ENCODE measurements at places on chromosomes 2 and 18.

GRCh38 chr2:160062292-160063005 lies at the start of gene PLA2R1:
TSS of gene PLA2R1 (minus strand) at chr2:160062615. CDS start at chr2:160062403, 212 bp downstream.
- DNase-seq: peak; percentile 55

GRCh38 chr2:218516614-218517013 lies 51.5 kb downstream of the USP37 start:
- no peak for DNase-seq

DNA sequence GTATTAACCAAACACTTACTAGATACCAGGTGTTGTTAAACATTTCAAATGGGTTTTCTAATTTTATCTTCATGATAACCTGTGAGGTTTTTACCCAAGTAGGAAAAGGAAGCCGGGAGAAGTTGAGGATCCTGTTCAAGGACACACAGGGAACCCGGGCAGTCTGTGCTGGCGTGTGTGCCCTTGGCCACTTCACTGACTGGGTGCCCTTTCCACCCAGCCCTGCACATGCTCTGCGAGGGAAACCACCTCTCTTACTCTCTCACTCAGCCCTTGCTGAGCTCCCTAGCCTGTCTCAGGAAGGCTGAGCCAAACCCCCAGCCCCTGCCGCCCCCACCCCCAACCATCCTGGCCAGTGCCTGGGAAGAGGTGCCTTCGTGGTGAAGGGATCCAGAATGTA lies 51.8 kb downstream of the TEX44 start:
- DNase-seq: no peak

GRCh38 chr18:23578067-23578701 lies 8.1 kb downstream of the NPC1 start:
- DNase-seq: no peak

GRCh38 chr2:18580606-18581005 lies 8.8 kb downstream of the NT5C1B start:
- no peak for DNase-seq

DNA sequence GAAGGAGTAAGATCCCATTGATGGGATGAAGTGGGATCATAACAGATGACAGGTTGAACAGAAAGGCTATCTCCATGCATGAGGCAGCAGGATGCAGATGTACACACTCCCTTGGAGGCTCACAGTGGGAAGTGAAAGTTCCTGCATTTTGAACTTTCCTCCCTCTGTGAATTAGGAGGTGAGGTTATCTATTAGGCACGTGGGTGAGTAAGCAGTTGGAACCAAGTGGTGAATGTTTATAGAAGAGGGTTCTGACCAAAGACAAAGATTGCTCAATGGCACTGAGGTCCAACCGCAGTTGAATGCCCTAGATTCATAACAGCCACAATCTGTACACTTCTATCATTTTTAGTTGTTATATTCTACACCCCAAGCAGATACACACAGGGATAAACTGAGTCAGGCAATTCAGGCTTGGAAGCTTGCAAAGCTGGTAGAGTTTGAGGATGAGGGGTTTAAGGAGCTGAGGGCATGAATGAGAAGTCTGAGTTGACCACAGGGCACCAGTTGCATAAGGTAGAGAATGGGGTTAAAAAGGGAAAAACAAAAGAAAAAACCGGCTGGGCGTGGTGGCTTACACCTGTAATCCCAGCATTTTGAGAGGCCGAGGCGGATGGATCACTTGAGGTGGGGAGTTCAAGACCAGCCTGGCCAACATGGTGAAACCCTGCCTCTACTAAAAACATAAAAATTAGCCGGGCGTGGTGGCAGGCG lies 7.1 kb upstream of the KCMF1 start:
- DNase-seq: peak; percentile 56

DNA sequence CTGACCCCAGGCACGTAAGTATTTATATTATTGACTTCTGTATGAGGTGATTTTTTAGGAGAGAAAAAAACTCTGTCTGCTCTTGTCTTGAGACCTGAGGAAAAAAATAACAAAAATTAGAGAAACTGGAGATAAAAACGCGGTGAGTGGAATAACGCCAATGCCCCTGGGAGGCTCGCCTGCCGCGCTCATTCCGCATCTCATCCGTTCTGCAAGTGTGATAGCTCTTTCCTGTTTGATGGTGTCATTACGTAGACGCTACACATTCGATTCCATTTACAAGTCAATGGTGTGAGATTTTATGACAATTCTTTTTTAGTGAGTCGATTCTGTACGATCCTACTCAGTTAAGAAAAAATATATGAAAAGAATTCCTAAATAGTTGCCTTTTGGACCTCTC lies 194.3 kb upstream of the SMIM21 start:
- DNase-seq: no peak

GRCh38 chr2:238518172-238518820 lies 91.6 kb downstream of the ASB1 start:
- DNase-seq: no peak

GRCh38 chr18:57561728-57562423 lies 24.6 kb downstream of the FECH start:
- DNase-seq: peak; percentile 58

GRCh38 chr2:133862400-133862977 lies 294.2 kb upstream of the NCKAP5 start:
- DNase-seq: no peak

- no peak for DNase-seq
Measured at GRCh38 chr2:444937-445884, 157.3 kb upstream of the ALKAL2 start.

DNA sequence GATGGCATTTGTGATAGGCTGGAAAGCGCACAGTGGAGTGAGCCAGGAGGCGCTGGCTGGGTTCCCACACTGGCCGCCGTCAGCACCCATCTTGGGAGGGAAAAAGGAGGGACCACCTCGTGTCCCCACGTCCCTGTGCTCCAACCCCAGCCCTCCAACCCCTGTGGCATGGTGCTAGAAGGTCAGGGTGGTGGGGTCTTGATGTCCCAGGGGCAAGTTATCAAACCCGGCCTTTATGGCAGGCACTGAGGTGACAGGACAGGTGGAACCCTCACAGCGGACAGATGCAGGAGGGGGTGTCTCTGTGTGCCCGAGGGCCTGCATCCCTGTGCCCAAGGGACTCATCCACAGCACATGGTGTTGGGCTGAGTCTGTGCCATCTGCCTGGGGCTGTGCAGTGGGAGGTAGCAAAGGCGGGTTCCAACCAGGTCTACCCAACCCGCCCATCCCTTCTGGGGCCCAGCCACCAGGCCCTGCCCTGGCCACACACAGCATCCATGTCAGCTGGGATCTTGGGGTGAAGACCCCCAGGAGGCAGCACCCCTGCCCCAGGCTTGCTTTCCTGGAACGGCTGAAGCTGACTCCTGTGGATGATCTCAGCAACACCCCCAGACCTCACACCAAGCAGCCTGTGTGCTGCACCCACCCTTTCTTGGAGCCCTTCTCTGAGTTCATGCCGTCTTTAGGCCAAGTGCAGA lies 246.1 kb downstream of the NDUFA10 start:
- no peak for DNase-seq

GRCh38 chr2:196162586-196163175 lies 8.7 kb downstream of the STK17B start:
- no peak for DNase-seq

DNA sequence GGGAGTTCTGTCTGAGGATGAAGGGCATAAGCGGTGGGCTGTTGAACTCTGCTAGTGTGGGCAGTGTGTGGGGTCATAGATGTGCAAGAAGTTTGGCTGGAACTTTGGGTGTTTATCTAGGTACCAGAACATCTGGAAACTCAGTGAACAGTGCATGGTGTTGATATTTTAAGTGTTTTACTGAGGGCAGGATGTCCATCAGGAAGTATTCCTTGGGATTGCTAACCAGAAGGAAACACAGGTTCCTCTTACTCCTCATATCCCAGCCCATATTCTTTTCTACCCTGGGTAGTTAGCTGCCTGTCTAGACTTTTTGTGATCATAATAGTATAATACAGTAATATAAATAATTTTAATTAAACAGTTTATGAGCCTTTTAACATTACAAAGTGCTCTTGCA lies 15.5 kb downstream of the BABAM2 start:
- DNase-seq: no peak

DNA sequence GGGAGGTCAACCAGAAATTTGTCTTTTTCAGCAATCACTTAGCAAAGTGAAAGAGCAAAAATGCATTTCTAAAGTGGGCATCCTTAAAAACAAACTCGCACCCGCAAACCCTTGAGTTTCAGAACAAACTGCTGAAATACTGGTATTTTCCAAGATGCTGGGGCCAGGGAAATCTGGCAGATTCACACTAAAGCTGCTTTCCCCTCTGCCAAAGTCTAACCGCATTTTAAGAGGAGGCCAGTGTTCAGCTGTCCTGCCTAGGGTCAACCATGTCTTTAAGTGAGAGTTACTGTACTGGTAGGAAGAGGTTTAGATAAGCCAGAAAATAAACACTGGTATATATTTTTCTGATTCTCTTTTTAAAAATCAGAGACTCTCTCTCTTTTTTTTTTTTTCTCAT lies 55.9 kb downstream of the ACVR1 start:
- no peak for DNase-seq

GRCh38 chr2:120398996-120399888 lies 53.3 kb downstream of the INHBB start:
- no peak for DNase-seq

- no peak for DNase-seq
Measured at GRCh38 chr2:69798909-69799526, 30.4 kb upstream of the GMCL1 start.

DNA sequence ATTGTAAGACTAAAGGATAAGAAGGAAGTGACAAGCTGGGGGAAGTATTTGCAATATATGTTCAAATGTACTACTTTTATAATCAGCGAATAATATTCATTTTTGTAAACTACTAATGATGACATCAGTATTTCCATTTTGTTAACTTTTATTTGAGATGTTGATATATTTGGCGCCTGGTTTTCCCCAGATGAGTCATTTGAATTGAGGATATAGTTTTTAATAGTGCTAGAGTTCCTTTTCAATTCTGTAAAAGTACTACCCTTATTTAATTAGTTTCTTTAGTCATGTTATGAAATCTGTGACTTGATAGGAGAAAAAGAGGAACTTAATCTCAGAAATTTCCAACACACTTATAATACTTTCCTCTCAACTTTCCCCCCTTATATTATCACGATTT lies 495.3 kb downstream of the IRS1 start:
- DNase-seq: no peak

- DNase-seq: no peak
Measured at GRCh38 chr2:172293952-172294351, 133.4 kb upstream of the ITGA6 start.

DNA sequence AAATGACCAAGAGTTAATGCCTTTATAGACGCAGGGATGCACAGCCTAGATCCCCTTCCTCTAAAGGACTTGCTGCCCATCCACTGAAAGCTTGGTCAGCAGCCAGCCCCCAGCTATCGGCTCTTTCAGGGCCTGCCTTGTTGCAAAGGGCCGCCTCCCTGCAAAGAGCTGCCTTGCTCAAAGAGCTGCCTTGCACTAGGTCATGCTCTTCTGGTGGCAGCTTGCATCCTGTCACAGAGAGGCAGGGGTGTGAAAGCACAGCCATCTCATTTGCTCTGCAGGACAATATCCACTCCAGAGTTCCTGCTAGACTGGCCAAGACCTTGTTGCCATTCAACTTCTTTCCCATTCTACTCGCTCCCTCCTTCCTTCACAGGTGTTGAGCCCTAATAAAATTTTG lies 137.1 kb downstream of the MCFD2 start:
- DNase-seq: no peak

- peak; percentile 75 for DNase-seq
Measured at GRCh38 chr2:29238497-29238896, 123.3 kb downstream of the CLIP4 start.

DNA sequence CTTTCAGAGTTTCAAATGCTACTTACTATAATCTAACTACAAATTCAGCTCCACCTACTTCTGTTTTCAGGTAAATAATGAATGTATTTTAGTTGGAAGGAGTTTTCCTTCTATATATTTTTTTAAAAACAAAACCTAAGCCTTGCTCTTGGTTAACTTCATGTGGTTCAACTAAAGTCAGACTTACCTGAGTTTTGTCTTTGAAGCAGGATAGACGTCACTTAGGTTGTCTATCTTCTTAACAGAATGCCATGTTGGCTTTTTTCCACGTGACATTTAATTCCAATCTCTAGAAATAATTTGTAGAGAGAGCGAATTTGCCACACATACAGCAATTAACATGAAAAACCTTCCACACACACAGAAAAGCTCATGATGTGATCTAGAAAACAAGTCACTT lies 43.9 kb upstream of the CYTIP start:
- DNase-seq: no peak

DNA sequence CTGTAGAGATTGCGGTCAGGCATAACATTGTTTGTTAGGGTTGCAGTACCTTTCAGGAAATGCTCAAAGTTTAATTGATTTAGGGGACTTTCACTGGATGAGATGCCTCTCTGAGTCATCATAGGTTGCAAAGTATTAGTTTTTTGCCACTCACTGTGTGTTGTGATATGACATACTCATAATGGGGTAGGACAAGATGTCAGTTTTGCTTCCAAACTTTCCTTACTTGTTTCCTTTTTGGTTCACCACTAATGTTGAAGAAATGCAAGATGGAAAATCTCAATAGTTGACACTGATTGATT lies 35.0 kb upstream of the PTH2R start:
- DNase-seq: no peak

- DNase-seq: no peak
Measured at GRCh38 chr18:24735624-24736231, 275.3 kb downstream of the HRH4 start.

DNA sequence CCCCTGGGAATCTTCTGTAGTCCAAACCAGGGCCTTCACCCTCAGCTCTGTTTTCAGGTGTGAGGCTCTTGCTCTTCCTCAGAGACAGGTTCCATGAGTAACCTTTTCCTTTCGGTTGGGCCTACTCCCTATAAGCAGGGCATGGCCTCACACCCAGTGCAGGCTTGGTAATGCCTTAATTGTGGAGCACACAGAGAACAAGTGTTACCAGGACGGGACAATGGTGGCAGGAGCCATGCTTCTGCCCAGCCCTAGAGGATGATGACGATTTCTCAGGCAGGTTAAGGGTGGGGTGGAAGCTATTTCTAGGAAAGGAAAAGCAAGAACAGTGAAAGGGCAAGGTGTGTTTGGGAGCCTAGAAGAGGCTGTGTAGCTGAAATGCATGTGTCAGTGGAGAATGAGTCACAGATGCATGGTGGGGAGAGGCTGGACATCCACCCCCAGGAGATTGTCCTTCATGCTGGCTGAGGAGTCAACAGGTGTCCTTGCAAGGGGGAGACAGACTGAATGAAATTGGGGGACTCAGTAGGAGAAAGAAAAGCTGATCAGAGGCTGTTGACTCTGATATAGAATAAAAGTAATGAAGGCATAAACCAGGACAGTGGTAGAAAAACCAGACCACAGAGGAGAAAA lies 22.0 kb upstream of the SERPINB12 start:
- no peak for DNase-seq

All from hepatic stellate cell (primary cell).